ENCODE measurements at places on chromosomes 5 and 9.
A peak's percentile ranks its signal among the peaks of the same experiment; 100 is the strongest.

- peak; percentile 83 for DNase-seq
These were observed 10.5 kb downstream of the OR1K1 start for GRCh38 chr9:122810306-122810946.

- peak; percentile 87 for DNase-seq
These were observed 5.3 kb downstream of the BARX1 start for GRCh38 chr9:93949694-93950449.

- no peak for DNase-seq
These were observed 319.2 kb downstream of the ENC1 start for GRCh38 chr5:74321326-74321725.

- DNase-seq, result no peak
These were observed 8.7 kb downstream of the CCNJL start for GRCh38 chr5:160303690-160304089.

DNA sequence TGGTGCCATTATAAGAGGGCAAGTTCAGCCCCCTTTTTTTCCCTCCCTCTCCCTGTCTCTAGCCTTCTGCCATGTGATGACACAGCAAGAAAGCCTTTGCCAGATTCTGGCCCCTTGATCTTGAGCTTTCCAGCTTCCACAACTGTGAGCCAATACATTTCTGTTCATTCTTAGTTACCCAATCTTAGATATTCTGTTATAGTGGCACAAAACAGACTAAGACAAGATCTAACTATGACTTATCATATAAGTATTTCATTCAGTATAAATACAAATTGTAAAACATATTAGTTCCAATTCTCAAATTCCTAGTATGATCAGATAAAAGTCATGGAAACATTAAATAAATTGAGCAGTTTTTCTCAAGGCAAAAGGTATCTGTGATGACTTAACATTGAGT, 276.3 kb downstream of the COX7C start:
- no peak for DNase-seq

- DNase-seq, result no peak
These were observed 148.5 kb downstream of the C9orf152 start for GRCh38 chr9:110059461-110059860.

- DNase-seq, result no peak
These were observed 283.2 kb downstream of the DMAC1 start for GRCh38 chr9:7516376-7516775.

- DNase-seq, result peak; percentile 55
These were observed 48.9 kb upstream of the SLC2A8 start for GRCh38 chr9:127347831-127348776.

- DNase-seq, result no peak
These were observed 407.4 kb downstream of the DTWD2 start for GRCh38 chr5:118580949-118581348.

DNA sequence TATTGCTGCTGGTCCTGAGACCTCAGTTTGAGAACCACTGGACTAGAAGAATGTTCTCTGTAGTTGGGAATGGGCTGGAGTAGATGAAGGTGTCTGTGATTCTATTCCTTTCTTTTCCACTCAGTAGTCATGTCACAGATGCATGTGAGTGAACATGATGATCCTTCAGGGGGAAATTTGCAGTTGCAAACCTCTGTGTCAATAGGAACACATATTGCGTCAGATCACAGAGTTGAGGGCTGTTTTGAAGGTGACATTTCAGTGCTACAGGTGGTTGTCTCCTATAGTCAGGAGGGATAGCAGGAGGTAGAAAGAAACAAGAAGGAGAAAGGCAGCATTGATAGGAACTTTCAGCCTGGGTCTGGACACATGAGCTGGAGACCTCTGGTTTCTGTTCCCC, 239.3 kb downstream of the ARHGEF28 start:
- no peak for DNase-seq

GRCh38 chr5:94910721-94911120, 292.3 kb downstream of the SLF1 start:
- no peak for DNase-seq

DNA sequence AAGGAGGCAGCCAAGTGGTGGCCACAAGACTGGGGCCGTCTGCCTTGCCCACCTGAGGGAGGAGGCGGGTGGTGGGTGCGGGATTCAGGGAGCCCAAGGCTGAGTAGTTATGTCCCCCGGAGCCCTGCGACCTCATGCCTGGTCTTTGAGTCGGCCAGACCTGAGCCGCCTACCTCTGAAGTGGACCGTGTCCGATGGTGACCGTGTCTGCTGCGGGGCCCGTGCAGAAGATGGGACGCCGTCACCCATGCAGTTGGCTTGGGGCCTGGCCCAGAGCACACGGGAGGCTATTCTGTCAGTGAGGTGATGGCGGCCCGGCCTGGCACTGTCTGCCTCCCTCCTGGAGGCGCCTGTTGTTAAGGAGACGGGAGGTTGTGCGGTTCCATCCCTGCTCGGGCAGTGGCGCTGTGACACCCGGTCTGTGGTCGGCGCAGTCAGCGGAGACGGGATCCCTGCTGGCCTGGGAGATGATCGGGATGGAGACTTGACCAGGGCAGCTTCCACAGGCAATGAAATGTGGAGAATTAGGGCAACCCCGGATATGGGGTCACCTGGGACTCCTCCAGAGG, 62.5 kb upstream of the FCN2 start:
- no peak for DNase-seq

DNA sequence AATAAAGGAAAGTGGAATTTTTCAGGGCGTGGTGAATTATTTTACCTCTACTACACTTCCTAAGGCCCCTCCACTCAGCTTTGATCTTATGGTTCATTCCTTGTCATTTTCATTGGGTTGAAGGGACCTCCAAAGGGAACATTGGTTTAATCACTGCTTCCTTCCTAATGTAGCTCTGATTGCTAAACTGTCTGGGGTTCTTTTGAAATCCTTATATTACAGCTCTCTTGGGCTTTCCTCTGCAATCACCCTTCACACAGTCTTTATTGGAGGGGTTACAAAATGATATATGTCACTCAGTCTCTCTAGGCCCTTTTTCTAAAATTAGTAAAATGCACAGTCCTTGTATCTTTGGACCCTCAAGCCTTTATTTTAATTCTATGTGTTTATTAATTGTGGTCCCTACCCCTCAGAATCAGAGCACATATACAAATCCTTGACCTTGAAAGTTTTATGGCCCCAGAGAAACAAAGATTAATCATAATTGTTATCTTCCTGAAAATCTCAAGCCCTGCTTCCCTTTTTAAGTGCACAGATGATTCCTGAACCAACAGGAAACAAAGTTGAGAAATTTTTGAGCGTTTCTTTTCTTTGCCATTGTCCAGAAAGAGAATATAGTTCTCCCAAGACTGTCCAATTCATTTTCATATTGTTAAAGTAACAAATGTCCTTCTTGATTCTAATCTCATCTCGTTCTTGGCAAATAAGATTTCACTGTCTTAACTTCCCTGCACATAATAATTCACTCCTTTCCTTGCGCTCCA, 330.0 kb downstream of the ARRDC3 start:
- no peak for DNase-seq

DNA sequence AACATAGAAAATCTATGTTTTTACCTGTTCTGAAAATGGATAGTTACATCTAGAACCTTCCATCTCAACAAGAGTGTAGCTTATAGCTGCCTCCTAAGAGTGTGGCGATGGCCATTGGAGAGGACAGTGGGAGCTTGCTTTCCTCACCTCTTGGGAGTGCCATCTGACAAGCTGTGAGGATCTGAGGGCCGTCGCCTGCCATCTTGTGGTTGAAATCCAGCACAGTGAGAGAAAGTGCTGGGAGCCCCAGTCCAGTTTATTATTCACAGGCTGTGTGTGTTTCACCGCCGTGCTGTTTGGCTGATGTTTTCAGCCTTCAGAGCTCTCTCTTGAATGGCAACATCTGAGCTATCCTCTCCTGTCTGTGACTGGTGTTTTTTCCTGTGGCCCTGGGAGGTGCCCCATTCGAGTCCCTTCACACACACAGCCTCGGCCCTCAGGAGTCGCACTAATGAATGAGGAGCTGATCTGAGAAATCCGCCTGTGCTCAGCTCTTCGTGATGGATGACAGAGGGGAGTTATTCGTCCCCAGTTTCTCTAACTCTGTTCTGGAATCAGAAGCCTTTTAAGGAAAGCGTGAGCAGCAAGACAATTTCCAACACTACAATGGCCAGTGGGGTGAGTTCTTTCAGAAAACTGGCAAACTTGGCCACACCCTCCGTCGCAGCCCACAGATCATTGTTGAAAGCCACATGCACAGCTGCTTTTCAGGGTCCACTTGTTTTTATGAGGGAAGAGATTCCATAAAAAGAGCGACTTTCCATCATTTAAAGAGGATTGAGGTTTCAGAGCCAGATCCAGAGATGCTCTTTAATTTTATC, 170.3 kb downstream of the PDZD2 start:
- DNase-seq, result peak; percentile 52

- no peak for DNase-seq
These were observed 97.6 kb downstream of the CDH10 start for GRCh38 chr5:24547132-24547531.

DNA sequence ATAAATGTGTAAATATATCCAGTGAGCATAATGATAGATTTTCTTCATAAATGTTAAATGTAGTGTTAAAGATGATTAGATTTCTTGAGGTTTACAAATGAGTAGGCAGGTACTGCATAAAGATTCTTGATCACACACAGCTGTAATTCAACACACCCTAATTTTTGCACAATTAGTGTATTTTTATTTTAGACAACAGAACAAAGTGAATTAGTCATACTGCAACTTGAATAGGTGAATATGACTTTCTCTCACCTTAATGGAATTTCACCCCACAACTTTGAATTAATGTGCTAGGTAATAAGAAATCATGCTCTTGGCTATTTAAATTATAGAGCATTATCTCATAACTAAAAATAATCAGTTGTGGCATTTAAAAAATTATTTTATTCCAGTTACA, 795.7 kb upstream of the ACO1 start:
- DNase-seq, result no peak

DNA sequence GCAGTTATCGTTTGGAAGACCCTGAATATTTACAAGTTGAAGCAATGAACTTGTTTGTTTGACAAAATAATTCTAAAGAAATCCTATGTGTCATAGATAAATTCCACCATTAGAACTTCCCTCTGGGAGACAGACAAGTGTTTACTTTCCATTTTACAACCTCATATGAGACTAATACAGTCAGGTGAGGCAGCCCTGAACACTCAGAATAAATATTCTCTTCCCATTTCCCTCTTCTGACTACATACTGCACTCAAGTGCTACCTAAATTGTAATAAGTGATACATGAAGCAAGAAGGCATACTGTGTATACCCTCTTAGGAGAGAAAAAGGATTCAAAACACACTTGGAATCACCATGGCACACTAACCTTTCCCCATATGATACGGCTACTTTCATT, 6.8 kb downstream of the RASEF start:
- DNase-seq, result no peak

- no peak for DNase-seq
These were observed 97.8 kb upstream of the SMC5 start for GRCh38 chr9:70160686-70161600.

- DNase-seq, result no peak
These were observed 9.5 kb upstream of the CLTB start for GRCh38 chr5:176425791-176426190.

DNA sequence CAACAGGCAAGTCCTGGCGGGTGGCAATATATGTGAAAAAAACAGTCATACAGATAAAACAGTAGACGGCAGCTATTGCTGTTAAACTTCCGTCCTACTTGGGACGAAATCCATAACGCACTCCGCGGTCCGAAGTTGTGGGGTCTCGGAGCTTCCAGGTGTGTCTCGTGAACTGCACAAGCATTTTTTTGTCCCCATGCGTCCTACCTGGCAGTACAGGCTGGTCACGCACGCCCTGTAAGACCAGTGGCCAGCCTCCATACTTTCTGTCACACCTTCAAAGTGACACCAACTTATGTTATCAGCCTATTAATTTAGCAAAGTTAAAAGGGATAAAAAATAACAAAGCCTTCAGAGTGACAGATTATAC, 51.3 kb downstream of the TGFBI start:
- DNase-seq, result no peak

DNA sequence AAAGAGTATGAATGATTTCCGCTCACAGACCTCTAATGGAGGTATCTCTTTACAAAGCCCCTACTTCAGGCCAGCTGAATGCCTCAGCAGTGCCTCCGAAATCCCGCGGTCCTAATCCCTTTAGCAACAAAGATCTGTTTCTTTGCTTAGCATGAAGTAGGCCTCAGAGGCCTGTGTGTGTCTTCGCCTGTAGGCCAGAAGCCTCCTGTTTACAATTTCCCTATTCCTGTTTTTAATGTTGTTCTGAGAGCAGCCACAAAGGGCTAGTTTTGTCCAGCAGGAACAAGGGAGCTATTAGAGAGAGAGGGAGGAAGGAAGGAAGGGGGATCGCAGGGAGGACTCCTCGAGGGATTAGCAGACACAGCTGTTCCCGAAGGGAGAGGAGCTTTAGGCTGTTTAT, 166.4 kb upstream of the SPRY4 start:
- no peak for DNase-seq

GRCh38 chr9:109537288-109537687, 39.2 kb upstream of the PTPN3 start:
- DNase-seq, result no peak

DNA sequence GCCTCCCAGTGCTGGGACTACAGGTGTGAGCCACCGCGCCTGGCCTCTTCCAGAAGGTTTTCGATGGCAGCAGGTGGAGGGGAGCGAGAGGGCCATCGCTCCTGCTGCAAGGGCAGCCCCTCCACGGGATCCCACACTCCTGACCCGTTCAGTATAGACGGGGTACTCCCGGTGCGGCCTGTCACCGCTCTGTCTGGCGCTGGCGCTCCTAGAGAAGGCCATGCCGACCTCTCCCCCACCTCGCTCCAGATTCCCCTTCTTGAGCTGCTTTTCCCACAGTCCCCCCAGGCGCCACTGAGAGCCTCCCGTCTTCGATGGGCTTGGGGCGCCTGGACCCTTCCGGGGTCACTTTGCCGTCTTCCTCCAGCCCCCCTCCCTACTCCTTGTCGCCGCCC, 4.3 kb upstream of the SQSTM1 start:
- DNase-seq, result no peak
